Muscle of back (tissue), 13 donors: ENCODE measurements at places on chromosomes 2 and 18. TPM values are rescaled to one million over a fixed set of nuclear protein-coding genes. Genes with fewer than 3 reads are reported as not detected.

DNA sequence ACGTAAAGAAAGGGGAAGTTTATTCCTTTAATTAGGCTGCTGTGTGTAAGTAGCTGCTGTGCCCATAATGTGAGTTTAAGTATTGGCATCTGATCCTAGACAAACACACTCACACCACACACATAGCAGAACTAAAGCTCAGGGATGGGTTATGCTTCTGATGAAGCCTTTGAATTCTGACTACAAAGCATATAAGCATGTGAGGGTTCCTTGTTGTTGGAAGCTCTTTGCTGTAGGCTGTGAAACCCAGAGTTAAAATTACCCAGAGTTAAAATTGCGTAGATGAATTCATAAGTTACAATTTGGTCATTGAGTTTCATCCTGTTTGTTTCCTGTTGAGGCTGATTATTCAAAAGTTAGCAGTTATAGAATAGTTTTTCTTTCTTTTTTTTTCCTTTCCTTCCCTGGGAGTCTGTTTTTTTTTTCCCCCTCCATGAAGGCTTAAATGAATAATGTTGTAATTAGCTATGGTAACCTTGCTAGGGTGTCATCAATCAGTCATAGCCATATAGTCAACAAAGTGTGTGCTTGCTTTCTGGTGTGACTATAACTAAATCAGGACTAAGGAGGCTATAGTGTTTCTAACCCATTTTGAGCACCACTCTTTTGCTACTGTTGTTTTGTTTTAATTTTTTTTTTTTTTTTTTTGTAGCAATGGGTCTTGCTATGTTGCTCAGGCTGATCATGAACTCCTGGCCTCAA lies 426.1 kb downstream of the PARD3B start:
- DNase-seq = no peak

GRCh38 chr18:67788310-67789164 lies 272.0 kb upstream of the DSEL start:
- DNase-seq = no peak

DNA sequence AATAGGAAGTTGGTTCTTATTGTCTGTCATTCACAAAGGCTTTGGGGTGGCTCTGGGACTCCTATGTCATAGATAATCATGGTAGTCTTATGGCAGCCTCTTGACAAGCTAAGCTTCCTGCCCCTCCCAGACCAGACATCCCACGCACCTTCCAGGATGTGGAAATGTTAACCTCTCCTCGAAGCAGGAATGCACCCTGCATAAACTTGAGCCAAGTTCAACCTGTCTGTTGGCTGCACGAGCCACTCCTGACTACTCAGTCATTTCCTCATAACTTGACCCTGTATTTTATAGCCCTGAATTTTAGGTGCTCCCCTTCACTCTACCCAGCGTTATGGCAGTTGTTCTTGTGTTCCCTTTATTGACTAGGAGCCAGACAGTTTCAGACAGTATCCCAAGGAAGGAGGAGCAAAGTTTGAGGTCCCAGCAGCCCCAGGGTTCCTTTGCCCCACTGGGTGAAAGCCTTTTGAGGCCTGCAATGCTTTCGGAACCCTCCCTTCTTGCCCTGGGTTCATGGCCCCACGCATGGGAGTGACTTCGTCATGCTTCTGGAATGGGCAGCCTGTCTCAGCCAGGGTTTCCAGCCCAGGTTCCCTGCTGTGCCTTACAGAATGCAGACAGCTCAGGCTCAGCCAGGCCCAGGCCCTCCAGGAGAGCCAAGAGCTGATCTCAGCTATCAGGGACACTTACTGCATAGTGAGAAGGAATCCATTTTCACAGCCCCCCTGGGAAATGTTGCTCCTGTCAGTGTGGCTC lies 15.6 kb upstream of the INO80C start:
- DNase-seq = peak; percentile 54

- peak; percentile 24 for DNase-seq
These were observed 37.5 kb downstream of the PAX8 start for GRCh38 chr2:113240915-113241911.

DNA sequence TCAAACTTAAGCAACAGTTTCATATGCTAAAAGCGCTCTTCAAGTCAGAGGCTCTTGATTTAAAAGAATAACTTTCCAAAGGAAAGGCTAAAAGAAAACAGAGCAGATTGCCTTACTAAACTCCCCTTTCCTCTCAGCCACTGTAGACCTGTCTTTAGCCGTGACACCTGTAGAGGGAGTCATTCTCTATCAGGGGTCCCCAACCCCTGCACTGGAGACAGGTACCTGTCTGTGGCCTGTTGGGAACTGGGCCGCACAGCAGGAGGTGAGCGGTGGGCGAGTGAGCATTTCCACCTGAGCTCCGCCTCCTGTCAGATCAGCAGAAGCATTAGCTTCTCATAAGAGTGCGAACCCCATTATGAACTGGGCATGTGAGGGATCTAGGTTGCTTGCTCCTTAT lies 9.6 kb downstream of the SLC14A1 start:
- no peak for DNase-seq

The C2orf80 gene
- not detected for polyA plus RNA-seq

The RTP5 gene
- not detected for polyA plus RNA-seq

The HRH4 gene
- polyA plus RNA-seq = not detected
